ENCODE measurements at places on chromosomes 1 and 21.

DNA sequence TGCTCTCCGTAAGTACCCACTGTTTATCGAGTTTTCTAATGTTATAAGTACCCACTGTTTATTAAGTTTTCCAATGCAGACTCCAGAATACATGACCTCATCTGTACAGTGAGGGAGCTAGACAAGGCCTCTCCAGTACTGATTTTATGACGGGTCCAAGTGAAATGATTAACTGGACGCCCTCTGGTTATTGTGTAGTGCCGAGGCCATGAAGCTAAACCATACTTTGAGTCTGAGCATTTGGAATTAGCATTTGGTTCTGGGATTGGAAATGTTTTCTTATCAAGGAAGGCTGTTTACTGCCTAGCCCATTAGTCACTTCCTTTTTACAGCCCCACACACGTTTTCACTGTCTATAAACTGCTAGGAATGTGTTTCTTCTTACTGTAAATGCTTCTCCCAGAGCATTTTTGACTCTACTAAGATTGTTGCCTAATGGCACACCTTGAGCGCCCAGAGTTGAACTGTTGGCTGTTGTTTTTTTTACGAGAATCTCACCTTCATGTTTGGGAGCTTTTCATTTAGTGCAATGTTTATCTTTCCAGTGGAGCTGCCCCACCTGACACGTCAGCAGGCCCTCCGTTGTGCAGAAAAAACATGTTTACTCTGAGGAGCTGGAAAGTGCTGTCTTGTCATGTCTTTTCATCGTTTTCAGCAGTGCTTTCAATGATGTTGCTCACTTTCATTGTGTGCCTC is 26.9 kb downstream of the SPATA46 start:
- peak; percentile 89 for DNase-seq

GRCh38 chr1:213666922-213667321 is 320.9 kb upstream of the PROX1 start:
- no peak for DNase-seq

GRCh38 chr1:244137725-244138124 is 86.6 kb downstream of the ZBTB18 start:
- no peak for DNase-seq

DNA sequence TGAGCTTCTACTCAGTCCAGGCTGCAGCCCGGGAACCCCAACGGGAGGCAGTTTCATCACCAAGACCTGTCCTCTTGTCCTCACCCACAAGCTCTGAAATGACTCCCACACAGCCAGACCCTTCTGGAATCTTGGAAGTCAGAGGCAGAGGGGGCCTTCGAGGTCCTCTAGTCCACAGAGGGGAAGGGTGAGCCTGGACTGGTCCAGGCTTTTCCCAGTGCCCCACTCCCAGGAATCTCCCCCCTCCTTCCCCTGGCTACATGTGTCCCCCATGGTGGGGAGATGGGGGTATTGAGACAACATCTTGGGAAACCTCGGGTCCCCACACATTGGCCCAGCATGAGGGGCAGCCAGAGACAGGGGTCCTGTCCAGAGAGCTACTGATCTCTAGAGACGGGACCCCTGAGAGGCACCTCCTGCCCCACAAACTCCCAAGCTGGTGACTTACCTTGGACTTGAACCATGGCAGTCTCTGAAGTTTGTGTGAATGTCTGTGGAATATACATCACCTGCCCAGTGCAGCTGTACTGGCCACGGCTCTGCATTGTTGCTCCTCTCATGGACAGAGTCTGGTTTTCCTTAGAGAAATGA is 19.4 kb upstream of the SLAMF9 start:
- no peak for DNase-seq

GRCh38 chr1:40519517-40519916 is 10.9 kb downstream of the EXO5 start:
- no peak for DNase-seq

DNA sequence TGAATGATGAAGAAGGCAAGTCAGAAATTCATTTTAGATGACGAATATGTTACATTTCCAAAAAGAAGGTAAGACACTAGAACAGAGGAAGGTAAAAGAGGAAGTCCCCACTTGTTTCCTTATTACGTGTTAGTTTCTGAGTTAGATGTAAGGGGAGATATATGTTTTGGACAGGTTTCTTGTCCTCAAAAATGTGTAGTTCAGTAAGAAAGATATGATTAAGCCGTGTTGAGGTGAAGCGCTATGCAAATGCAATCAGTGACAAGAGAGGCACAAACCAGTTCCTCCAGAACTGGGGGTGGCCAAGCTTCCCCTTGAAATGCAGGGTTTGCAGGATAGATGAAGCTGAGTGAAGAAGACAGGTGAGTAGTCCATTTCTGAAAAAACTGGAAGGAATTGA is 293.3 kb upstream of the RUNX1 start:
- DNase-seq, result no peak

- DNase-seq, result no peak
Measured at GRCh38 chr1:37124501-37124900, 90.2 kb upstream of the GRIK3 start.

DNA sequence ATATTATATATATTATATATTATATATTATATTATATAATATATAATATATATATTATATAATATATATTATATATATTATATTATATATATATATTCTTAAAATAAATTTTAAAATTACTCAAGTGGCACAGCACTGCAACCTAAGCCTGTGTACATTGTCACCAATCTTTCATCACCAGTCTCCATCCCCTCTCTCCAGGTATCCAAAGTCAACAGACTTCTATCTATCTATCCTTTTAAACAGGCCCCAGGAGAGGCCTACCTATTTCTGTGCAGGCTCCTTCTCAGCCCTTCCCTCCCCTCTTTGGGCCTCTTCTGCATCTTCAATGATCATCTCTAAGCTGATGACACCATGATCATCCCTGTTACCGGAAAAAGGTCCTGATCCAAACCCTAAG is 111.7 kb downstream of the RHOU start:
- no peak for DNase-seq
